KBM-7 (cell line): ENCODE measurements at places on chromosomes 6 and 20.

GRCh38 chr6:53828966-53829697, 34.3 kb downstream of the LRRC1 start:
- DNase-seq: no peak

DNA sequence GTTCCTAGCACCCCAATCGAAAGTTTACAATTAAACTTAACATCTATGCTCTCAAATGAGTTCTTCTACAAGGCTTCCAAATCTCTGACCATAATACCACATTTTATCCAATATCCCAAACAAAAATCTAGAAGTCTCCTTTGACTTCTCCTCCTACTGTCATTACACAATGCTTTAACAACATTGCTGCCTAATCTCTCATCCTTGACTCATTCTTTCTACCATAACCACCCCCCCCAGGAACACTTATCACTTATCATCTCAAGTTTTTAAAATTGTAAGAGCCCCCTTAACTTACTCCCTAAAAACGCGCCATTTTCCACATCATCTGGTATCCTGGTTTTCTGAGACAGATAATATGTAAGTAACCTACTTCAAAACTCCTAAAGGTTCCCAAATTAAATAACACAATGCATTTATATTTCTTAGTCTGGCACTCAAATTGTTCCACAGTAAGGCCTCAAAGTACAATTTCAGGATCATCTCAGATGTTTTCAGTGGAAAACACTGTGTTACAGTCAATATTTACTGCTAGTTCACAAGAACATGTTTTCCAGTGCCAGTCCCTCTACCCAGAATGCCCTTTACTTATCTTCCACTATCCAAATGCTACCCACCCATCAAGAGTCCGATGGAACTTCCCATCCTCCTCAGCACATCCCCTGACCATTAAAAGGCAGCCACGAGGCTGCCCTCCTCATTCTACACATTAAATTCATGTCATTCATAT, 308.2 kb upstream of the THEMIS start:
- no peak for DNase-seq

DNA sequence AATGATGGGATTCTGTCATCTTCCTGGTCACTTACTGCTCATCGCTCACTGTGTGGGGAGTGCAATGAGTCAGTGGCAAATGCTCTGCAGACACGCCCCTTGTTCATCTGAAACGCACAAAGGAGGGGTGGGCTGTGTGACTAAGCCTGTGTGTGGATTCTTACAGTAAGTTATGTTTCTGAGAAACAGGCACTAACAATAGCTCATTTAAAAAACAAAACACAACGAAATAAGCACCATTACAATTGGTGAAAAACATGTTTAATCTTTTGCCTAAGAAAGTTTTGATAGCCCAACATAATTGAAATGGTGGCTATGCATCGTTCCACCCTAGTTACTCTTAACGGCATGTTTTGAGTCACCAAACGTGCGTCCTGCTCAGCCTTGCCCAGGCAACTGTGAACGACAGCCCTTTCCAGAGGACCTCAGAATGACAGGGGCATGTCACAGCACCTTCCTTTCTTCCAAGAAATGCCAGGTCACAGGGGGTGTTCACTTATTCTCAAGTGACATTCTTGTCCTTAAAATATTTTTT, 118.4 kb upstream of the SGK1 start:
- peak; percentile 18 for DNase-seq

DNA sequence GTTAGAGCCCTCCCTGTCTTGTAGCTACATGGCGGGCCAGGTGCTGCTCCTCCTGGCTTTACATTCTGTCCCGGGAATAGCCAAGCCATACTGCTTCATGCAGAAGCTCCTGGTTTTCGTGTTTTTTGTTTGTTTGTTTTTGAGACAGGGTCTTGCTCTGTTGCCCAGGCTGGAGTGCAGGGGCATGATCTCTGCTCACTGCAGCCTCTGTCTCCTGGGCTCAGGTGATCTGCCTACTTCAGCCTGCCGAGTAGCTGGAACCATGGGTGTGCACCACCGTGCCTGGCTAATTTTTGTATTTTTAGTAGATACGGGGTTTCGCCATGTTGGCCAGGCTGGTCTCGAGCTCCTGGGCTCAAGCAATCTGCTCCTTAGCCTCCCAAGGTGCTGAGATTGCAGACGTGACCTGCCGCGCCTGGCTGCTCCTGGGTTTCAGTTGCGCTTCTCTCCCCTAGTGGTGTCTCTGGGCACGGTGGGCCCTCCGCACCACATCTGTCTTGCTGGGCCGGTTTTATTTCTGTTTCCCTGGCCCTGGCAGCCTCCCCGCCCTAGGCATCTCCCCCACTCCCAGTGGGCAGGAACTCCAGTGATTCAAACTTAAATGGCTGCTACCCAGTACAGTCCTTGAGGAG, 12.9 kb downstream of the CDYL start:
- no peak for DNase-seq

DNA sequence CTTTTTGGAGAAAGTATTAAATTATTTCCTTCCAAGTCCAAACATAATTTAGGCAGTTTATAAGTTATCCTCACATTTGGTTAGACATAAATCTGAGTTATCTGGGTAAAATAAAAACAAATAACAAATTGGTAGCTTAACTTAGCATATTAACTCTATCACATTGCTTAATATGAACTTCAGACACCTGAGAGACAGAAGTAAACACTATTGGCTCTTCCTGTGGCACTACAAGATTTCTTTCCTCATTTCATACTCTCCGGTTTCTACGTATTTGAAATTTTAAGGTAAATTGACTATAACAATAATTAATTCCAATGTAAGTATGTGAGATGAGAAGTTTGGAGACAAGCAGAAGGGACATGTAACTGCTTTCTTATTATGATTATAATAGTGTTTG, 106.8 kb downstream of the TRMT11 start:
- DNase-seq: no peak

GRCh38 chr6:118370722-118371121, 177.4 kb upstream of the PLN start:
- DNase-seq: no peak

GRCh38 chr6:41659935-41660334, 21.7 kb downstream of the MDFI start:
- DNase-seq: peak; percentile 52

DNA sequence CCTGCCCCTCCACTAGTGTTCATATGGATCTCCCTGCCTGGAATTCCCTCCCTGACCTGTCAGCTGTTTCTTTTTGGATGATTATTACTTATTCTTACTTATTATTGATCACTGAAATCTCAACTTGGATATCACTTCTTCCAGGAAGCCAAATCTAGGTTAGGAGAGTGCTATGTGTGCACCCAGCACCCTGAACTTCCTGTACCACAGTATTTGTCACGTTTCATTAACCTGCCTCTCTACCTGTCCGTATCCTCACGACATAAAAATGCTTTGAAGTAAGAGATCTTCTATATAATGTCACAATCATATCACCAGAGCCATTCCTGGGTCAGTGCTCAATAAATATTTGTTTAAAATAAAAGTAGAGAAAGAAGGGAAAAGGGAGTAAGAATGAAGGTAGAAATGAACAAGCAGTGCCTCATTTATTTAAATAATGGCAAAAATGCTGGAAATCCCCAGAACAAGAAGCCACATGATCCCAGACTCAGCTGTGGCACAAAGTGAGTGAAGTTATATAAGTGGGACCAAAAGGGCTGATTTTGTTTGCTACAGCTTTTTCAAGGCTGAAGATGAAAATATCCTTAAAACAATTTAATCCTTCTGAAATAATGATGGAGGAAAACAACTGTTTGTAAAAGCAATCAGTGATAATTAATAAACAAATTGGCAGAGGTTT, 88.0 kb upstream of the MANEA start:
- DNase-seq: no peak

DNA sequence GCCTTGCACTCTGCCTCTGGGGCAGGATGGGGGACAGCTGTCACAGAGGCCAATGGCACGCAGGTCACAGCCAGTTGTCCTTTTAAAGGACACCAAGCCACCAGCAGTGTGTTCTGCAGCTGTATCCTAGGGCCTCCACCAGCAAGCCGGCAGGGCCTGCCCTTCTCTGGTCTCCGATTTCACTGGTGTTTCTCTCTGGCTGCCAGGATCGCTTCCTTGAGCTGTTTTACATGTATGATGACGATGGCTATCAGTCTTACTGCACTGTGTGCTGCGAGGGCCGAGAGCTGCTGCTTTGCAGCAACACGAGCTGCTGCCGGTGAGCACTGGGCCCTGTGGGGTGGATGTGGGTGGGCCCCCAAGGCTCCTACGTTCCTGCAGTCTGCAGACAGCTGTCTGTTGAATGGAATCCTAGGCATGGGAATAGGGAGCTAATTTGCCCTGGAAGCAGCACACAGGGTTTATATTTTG, 22.7 kb upstream of the MAPRE1 start:
- DNase-seq: no peak

- no peak for DNase-seq
Measured at GRCh38 chr20:63573647-63574131, 350 bp downstream of the HELZ2 start.

GRCh38 chr20:3635346-3635745, 27.9 kb downstream of the GFRA4 start:
- no peak for DNase-seq

GRCh38 chr20:23782366-23782983, 31.7 kb upstream of the CST1 start:
- DNase-seq: peak; percentile 46

DNA sequence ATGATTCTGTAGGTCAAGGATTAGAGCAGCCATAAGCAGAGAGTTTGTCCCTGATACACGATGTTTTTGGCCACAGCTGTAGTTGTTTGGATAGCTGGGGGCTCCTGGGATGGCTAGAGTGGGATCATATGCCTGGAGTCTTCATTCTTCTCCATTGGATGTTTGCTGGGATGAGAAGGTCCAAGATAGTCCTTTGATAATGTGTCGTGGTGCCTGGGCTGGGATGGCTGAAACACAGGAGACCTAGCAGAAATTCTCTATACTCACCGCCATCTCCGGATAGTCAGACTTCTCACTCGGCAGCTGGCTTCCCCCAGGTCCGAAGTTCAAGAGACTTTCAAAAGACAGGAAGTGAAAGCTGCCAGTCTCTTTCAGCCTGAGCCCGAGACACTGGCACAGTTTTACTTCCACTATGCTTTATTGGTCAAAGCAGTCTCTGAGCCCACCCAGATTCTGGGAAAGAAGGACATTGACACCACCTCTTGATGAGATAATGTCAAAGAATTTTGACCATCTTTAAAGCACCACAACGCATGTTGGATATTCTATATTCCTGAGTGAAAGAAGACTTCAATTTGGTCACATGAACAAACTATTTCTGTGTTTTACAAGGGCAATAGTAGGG, 16.0 kb downstream of the MARCKS start:
- peak; percentile 43 for DNase-seq

DNA sequence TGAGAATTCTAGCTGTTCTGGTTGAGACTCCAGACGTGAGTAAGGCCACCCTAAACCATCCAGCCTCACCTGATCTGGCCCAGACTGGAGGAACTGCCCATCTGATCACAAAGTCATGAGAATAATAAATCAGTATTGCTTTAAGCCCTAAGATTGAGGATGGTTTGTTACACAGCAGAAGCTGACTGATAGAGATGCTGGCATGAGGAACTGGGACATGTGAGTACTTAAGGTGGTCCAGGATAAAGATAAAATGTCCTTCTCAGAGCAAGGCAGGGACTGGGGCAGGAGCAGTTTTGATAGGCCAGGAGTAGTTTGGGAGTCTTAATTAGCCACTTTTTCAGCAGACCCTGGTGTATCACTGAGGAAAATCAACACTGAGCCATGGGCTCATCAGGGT, 6.8 kb downstream of the GTSF1L start:
- DNase-seq: no peak

DNA sequence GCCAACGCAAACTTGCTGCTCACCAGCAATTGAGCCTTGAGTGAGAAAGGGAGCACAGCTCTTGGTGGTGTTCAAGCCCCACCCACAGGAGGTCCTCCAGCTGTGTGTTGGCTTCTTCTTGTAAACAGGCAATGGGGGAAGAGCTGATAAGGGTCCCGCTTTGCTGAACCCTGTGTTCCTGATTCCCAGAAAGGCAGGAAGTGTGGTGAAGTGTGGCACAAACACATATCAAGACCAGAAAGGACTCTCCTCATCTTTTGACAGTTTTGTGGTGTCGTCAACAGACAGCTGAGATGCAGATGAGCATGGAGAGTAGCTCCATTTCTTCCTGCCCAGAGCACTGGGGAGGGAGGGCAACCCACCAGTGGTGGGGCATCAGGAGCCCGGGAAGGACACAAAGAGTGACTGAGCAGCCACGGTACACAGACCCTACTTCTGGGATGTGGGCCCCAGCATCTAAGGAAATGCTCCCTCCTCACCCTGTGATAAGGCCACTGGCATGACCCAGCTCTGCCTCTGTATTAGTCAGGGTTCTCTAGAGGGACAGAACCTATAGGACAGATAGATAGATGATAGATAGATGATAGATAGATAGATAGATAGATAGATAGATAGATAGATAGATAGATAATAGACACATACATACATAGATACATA, 188.9 kb upstream of the TAB2 start:
- DNase-seq: peak; percentile 93

- no peak for DNase-seq
Measured at GRCh38 chr6:40556023-40556422, 31.1 kb downstream of the LRFN2 start.

DNA sequence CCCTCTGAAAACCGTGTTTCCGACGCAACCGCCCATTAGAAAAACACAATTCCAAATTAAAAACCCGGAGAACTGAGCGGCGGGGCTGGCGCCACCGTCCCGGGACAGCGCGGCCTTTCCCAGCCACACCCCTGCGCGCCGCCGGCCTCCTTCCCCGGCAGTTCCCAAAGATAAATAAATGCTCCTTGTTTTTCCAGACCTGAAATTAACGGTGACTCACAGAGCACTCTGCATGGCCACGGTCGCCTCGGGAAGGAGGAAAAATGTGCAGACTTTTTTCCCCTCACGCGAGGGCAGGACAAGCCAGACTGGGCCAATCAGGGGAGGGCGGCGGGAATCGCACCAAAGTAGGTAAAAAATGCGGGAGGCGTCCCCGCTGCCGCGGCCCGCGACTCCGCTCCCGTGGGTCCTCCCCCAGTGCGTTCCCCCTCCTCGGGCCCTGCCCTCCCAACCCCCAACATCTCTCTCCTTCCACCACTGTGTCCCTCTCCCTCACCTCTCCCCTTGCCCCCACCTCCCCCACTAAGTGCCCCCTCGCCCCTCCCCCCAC, 828 bp upstream of the DSTN start:
- DNase-seq: peak; percentile 24

DNA sequence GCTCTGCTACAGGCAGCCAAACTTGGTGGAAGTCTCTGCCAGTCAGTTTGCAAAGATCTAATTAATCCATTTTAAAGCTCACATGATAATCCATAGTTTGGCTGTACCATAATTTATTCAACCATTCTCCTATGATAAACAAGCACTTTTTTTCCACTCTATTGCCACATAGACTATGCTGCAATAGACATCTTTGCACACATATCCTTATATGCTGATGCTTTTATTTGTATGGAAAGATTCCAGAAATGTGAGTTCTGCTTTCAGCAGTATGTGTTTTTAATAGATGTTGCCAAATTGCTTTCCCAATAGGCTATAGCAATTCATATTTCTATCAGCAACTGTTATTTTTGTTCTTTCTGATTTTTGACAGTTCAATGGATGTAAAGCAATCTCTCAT, 628.0 kb downstream of the KIF16B start:
- no peak for DNase-seq

GRCh38 chr20:44489931-44490330, 14.3 kb downstream of the TTPAL start:
- no peak for DNase-seq
